Putamen (tissue), 1 donor: ENCODE measurements at places on chromosomes 4 and X.

- peak; percentile 39 for DNase-seq
Measured at GRCh38 chr4:184506527-184507121, 32.3 kb upstream of the IRF2 start.

GRCh38 chr4:158649111-158649680 is 22.5 kb downstream of the C4orf46 start:
- no peak for DNase-seq

- DNase-seq = no peak
Measured at GRCh38 chr4:121390335-121390734, 9.5 kb upstream of the QRFPR start.

GRCh38 chr4:183507925-183508696 is 3.3 kb downstream of the ING2 start:
- DNase-seq = no peak

GRCh38 chr4:164753873-164754488 is at the start of gene SMIM31:
SMIM31 (plus strand) TSS chr4:164754131; CDS start chr4:164770444, 16,313 bp downstream.
- no peak for DNase-seq

GRCh38 chrX:129791961-129792570 is 12.3 kb downstream of the SASH3 start:
- DNase-seq = no peak

DNA sequence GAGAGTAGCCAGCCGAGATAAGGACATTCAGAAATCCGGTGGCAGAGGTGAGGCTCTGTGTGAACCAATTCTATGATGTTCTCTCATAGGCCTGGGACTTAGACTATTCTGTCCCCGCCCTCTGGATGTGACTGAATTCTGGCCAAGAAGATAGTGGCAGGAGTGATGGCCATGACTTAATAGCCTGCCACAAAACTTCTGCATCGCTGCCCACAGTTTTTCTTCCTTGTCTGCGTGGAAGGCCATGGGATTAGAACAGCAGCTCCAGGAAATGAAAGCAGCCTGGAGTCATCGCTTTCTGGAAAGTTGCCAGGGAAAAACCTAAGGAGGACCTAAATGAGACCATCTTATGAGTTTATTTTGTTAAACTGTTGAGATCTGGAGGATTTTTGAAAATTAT is 134.7 kb downstream of the F11 start:
- DNase-seq = no peak

DNA sequence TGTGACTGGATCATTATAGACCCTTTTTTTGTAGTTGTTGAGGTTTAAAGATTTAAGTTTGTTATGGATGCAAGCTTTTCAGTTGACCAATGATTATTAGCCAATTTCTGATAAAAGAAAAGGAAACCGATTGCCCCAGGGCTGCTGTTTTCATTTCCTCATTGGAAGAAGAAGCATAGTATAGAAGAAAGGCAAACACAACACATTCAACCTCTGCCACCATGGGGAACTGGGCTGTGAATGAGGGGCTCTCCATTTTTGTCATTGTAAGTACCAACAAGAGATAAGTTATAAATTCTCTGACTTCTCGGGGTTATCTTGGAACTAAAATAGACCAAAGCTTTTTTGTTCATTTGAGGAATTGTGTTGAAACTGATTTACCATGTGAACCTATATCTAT is at the start of gene CYBB:
TSS of gene CYBB (plus strand) at position 203 of the 400 bp plus-strand sequence. CDS start at position 222, 19 bp downstream.
- DNase-seq = no peak

DNA sequence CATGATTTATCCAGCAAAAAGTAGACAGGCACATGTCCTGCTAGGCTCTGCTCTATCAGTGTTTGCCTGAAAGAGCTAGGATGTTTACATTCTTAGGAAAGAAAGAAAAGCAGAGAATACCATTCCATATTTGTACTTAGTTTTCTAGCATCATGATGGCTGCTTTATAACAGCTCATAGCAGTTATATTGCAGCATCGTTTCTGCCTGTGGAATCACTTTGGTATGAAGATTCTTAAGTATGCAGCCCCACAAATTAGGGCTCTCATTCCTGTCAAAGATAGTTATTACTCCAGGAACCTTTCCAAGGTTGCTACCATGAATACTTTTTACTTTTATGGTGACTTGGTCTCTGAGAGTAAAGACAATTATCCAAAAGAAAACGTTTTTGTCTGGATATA is 119.0 kb upstream of the MYOZ2 start:
- DNase-seq = no peak

DNA sequence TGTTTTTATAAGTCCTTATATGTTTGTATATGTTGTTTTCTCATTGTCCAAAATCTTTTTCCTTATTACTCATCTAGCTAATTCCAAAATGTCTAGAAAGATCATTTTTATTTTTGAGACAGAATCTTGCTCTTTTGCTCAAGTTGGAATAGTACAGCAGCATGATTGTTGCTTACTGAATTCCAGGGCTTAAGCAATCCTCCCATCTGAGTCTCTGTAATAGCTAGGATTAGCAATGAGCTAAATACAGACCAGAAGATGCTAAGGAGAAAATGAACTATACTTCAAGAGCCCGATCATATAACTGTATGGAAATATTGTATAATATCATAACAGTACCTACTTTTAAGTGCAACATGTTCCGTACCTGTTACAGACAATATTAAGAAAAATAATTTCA is 1027.0 kb downstream of the STIM2 start:
- no peak for DNase-seq

GRCh38 chr4:174307694-174308093 is 24.0 kb downstream of the CEP44 start:
- no peak for DNase-seq

DNA sequence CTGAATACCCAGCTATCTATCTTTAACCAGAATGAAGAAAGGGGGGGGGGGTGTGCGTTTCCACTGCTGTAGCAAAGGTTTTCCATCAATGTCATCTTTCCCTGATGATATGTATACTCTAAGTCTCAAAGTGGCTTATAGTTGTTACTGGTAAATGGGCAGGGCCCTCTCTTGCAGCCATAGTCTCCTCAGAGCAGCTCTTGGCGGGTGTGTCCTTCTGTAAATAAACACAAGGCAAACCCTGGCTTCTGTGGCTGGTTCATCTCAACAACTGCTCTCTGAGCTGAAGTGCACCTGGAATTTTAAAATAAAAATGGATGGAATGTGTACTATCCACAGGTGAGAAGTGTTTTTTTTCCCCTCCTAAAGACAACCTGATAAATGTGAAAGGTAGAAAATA is 57.5 kb upstream of the SCML1 start:
- DNase-seq = no peak

GRCh38 chr4:8105306-8106100 is 53.1 kb downstream of the ABLIM2 start:
- DNase-seq = no peak

- DNase-seq = no peak
Measured at GRCh38 chrX:46117234-46117633, 428.0 kb downstream of the ZNF674 start.

DNA sequence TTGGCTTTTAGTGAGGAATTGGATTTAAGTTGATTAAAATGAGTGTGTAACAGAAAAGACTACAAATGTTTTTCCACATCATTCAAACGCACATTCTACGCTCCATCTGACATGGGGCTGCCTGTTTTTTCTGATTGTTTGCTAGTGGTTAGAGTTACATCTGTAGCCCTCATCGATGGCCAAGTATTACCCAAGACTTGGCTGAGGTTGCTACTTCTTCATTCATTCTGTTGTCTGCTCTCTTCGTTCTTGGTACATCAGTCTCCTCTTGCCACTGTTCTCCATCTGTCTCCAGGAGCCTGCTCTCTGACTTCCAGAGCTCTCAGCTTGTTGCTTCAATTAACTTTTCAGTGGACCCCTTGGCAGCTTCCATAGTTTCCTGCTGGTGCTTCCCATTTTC is 1844.6 kb upstream of the TENM3 start:
- DNase-seq = no peak

GRCh38 chr4:38818441-38818976 is 13.9 kb upstream of the TLR1 start:
- DNase-seq = no peak

DNA sequence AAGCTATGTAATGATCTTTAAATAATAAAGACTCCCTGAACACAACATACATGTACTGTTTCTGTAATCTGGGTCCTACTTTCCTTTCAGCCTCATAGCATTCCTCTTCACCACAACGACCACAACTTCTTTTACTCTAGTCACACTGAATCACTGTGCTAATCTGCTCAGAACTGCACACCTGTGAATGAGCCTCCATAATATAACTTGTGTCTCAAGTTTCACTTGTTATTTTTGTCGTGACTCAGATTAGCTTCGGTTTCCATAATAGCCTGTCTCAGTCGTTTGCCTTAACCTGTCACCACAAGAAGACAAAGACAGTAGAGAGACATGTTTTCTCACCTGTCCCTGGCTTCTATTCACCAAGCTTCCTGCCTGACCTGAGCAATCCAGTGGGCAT is 61.8 kb downstream of the MAGED1 start:
- no peak for DNase-seq

DNA sequence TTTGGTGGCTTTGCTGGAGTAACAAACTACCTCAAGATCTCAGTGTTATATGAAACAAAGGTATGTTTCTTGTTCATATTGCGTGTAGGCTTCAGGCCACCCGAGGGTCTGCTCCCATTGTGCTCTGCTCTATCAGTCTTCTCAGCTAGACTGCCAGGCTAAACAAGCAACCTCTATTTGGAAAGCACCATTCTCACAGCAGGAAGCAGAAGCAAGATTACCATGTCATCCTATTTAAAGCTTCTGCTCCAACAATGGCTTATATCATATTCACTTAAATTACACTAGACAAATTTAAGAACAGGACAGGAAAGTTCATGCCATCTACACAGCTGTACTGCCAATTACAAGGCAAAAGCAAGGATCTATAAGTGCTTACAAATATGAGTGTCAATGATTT is 385.8 kb downstream of the PPARGC1A start:
- DNase-seq = no peak

GRCh38 chr4:137677863-137678262 is 145.6 kb upstream of the PCDH18 start:
- no peak for DNase-seq

- no peak for DNase-seq
Measured at GRCh38 chr4:155428128-155428527, 51.4 kb upstream of the MAP9 start.

DNA sequence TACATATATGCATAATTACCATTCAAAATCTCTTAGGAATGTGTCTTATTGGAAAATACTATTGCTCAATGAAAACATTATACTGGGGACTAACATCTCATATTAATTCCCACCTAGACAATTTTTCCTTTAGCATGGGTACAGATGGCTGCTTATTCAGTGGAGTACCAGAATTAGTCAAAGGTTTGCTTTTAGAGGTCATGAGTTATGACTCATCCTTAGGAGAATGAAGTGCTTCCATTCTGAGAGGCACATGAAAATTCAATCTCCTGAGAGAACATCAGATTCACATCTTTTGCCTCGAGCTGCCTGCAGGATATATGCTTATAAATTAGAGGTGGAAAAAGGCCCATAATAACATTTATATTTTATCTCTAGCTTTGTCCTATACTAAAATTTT is 378.0 kb upstream of the DMD start:
- no peak for DNase-seq

DNA sequence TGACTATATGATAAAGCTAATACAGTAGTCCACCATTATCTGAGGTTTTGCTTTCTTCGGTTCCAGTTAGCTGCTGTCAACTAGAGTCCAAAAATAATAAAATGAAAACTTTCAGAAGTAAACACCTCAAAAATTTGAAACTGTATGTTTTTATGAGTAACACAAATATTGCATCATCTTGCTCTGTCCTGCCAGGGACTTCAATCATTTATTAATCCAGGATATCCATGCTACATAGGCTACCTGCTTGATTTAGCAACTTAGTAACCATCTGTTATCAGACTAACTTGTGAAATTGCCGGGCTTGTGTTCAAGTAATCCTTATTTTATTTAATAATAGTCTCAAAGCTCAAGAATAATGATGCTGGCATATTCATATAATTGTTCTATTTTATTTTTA is 1537.8 kb upstream of the PABPC4L start:
- DNase-seq = no peak

DNA sequence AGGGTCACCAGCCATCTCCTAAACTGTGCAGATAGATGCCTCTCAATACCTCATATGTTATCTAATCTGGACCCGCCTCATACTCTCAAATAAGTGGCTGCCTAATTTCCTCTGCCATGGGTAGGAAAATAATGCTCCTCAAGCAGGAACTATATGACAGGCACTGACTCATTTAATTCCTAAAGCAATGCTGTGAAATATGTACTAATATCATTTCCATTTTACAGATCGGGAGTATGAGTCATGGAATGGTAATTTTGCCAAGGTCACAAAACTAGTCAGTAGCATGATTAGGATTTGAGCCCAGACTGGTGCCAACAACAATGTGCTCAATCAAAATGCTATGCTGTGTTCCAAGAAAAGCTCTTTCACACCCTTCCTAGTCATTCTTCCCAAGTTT is 3.0 kb upstream of the NXT2 start:
- DNase-seq = no peak

GRCh38 chr4:163164591-163164990 is 2.1 kb downstream of the NAF1 start:
- DNase-seq = no peak

- DNase-seq = no peak
Measured at GRCh38 chr4:145019346-145019745, 78.7 kb downstream of the ANAPC10 start.

- no peak for DNase-seq
Measured at GRCh38 chr4:74891037-74891436, 41.9 kb upstream of the PARM1 start.

DNA sequence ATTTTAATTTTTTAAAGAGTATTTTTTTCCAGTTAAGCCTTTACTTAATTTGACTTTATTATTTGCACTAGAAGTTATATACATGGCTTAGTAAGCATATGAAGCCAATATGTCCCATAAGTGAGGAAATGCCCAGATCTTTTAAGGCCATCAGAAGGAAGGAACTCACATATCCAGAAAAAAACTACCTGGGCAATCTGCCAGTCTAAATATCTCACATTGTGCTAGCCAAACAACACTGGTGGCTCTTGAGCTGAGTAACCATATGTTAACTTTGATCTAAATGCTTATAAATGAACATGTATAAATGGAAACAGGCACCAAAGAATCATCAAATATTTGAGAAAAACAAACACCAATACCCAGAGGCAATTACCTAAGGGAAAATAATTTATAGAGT is 138.6 kb upstream of the APOOL start:
- DNase-seq = no peak

DNA sequence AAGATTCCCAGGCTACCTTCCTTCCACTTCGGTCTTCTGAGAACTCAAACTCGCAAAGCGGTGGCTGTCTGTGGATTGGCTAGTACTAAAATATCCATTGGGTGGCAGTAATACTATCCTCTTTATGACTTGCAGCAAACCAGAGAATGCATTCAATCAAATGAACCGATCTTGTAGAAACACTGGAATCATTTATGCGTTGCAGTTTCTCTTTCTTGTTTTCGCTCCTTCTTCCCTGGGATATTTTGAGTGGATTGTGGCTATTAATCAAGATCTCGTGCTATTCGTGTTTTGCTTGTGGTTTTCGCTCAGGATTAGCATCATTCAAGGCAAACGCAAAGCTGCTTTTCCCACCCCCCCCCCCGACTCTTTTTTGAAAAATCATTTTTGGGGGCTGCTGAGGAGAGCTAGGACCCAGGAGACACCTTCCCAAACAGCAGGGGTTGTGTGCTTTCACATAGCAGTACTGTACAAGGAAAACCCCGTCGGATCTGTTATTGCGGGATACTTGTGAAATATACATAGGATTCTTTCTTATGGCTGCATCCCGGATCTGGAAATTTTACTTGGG is at the start of gene IL1RAPL1:
TSS of gene IL1RAPL1 (plus strand) at position 466 of the 571 bp plus-strand sequence.
- peak; percentile 79 for DNase-seq
